Stimulated activated CD8-positive, alpha-beta memory T cell treated with anti-CD3 and anti-CD28 coated beads, Interleukin-4, amount 100 ng/mL, for 4 hours (primary cell): ENCODE measurements at places on chromosomes 13 and 19.

- no peak for DNase-seq
Measured at GRCh38 chr13:114115191-114115671, 17.2 kb downstream of the RASA3 start.

DNA sequence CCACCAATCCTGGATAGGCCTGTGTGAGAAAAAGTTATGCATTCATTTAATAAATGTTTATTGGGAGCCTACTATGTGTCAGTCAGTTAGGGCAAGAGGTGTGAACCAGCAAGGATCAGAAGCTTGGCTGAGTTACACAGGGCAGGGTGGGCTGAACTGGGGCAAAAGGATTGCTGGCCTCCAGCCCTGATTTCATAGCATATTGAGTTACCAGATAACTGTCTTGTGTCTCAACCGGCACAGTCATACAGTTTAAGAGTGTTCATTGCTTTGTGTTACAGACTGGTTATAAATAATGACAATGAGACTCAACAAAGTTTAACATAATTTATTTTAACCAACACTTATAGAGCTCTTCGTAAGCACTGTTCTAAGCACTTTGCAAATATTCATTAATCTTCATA, 253.8 kb downstream of the DLEU7 start:
- no peak for DNase-seq

GRCh38 chr19:33630880-33631608, 9.3 kb downstream of the CHST8 start:
- no peak for DNase-seq

GRCh38 chr13:20877902-20878301, 24.6 kb downstream of the XPO4 start:
- DNase-seq = no peak

DNA sequence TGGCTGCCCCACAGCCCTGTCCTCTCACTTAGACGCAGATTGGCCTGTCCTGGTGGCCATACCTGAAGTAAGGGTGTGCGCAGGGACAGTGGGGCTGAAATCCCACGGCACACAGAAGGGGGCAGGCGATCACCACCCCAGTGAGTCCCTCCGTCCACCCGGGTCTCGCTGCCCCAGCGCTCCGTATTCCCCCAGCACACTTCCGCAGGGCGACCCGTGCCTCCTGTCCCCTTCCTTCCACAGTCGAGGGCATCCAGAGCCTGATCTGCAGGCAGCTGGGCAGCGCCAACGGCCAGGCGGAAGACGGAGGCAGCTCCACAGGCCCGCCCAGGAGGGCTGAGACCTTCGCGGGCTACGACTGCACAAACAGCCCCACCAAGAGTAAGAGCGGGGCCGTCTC, 25.3 kb downstream of the PEX11G start:
- no peak for DNase-seq

DNA sequence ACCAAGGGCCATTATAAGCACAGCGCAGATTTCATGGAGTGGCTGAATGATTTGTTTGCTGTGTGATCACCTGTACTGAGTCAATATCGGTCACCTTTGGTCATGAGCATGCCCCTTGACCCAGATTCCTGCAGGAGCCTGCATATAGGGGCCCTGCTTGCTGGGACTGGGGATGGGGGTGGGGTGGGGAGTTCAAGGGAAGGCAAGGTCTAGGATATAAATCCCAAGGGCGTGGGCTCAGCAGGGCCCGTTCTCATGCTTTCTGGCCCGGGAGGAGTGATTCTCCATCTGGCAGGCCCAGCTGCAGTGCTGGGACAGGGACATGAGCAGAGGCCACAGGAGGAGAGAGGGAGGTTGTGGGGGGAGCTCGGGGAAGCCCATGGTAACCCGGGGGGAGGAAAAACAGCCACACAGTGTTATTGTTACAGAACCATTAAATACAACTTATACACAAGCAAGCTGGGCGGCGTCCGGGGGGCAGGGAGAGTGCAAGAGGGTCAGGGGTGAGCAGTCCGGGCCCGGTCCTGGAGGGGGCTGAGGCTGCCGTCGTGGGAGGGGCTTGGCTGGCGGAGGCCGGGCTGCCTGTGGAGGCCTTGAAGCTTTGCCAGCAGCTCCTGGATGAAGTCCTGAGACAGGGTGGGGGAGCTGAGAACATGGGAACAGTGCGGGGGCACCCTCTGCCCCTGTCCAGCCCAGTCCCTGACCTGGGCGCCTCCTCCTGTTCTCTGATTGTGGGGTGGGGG, 5.2 kb downstream of the PPP1R14A start:
- DNase-seq = no peak

- no peak for DNase-seq
Measured at GRCh38 chr19:1181606-1182005, 7.5 kb upstream of the SBNO2 start.
